ENCODE measurements at places on chromosomes 7 and 10. TPM values are rescaled to one million over a fixed set of nuclear protein-coding genes. Genes with fewer than 3 reads are reported as not detected.

Gene TFEC
- not detected for total RNA-seq

Gene BICC1
- 99.4 TPM for total RNA-seq

Gene HOXA7
- total RNA-seq = 0.58 TPM

Gene RBP4
- total RNA-seq = 1.2 TPM

Gene LANCL2
- 8.3 TPM for total RNA-seq

Gene CHN2
- 7.7 TPM for total RNA-seq

Gene SNX10
- total RNA-seq = not detected

Gene MEOX2
- total RNA-seq = 17.0 TPM

Gene CYP3A4
- total RNA-seq = not detected

Gene OR2A5
- not detected for total RNA-seq

Gene SRI
- 76.8 TPM for total RNA-seq
